H9 (cell line): ENCODE measurements at places on chromosomes 11 and 22.

DNA sequence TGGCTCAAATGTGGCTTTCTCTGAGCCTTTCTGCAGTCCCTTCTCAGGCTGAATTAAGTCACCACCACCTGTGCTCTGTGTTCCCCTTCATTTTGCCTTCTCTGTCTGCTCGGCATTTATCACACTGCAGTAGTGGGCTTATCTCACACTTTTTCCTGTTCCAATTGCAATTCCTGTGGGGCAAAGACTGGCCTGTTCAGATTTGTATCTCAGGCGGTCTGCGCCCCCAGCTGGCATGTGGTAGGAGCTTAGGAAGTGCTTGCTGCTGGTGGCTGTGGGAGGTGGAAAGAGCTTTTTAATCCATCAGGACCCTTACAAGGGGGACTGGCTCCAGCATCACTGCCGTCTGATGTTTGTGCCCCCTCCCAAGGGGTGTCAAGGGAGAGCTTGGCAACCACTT lies 21.2 kb downstream of the BMAL1 start:
- DNase-seq: no peak

GRCh38 chr11:107182978-107183377 lies 164.7 kb upstream of the GUCY1A2 start:
- no peak for DNase-seq

GRCh38 chr22:49934891-49935557 lies 16.6 kb downstream of the CRELD2 start:
- DNase-seq: peak; percentile 67

GRCh38 chr11:77211040-77211451 lies 83.0 kb downstream of the MYO7A start:
- DNase-seq: no peak

- no peak for DNase-seq
These were observed 71.0 kb downstream of the RPS6KA4 start for GRCh38 chr11:64429970-64430369.

GRCh38 chr22:23571486-23571885 lies 8.6 kb downstream of the IGLL1 start:
- DNase-seq: no peak

DNA sequence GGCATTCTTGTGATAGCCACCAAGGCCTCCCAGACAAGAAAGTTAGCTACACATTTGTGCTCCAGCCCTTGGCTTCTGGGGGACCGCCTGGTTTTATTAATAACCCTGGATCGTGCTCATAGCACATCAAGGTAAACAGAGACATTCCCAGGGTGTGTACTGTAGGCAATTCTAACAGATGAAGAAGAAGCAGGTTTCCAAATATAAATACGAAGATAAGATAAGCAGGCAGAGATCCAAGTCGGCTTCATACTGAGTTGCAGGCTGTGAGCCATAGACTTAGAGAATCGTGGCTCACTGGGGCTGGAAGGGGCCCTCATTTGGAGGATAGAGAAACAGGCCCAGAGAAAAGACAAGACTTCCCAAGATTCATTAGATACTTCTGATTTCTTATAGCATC lies 131.4 kb downstream of the TENM4 start:
- DNase-seq: no peak

DNA sequence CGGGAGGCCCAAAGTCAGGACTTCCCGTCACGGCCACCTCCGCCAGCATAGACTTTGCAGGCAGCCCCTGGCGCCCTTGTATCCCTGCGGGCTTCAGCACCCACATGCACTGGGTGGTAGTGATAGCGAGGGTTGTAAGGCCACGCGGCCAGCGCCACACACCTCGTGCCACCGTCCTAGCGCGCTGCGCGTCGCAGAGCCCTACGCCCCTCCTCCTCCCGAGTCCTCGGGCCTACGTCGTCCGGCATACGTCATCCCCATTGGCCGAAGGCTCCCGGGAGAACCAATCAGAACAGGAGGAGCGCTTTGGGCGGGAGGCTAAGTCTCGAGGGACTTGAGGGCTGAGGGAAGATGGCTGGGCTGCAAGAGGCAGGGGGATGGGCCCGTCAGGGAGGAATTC lies 1.3 kb upstream of the BTBD18 start:
- DNase-seq: peak; percentile 52

GRCh38 chr22:30459181-30460052 lies 12.4 kb downstream of the SEC14L3 start:
- no peak for DNase-seq

GRCh38 chr11:78319453-78319955 lies 98.1 kb downstream of the GAB2 start:
- DNase-seq: no peak

- no peak for DNase-seq
These were observed 23.1 kb upstream of the NNMT start for GRCh38 chr11:114273071-114273470.
